ENCODE measurements at places on chromosomes 7 and 10. TPM values are rescaled to one million over a fixed set of nuclear protein-coding genes. Genes with fewer than 3 reads are reported as not detected.

The STRIP2 gene
- total RNA-seq: 0.52 TPM

DNA sequence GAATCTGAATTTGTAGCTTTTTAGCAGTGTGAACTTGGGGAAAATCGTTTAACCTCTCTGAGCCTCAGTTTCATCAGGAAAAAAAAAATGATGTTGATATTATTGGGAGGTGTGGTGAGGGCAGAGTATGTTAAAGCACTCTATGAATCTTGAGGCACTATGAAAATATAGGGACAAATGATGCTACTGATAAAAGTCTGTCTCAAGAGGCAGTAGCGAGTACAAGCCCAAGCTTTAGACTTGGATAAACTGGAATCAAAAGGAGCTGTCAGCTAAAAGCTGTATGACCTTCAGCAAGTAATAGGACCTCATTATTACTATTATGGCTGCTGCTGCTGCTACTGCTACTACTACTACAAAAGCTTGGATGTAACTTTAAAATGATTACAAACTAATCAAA, 8.4 kb downstream of the ZNF277 start:
- DNase-seq: no peak

The ACBD7 gene
- total RNA-seq: 0.86 TPM

DNA sequence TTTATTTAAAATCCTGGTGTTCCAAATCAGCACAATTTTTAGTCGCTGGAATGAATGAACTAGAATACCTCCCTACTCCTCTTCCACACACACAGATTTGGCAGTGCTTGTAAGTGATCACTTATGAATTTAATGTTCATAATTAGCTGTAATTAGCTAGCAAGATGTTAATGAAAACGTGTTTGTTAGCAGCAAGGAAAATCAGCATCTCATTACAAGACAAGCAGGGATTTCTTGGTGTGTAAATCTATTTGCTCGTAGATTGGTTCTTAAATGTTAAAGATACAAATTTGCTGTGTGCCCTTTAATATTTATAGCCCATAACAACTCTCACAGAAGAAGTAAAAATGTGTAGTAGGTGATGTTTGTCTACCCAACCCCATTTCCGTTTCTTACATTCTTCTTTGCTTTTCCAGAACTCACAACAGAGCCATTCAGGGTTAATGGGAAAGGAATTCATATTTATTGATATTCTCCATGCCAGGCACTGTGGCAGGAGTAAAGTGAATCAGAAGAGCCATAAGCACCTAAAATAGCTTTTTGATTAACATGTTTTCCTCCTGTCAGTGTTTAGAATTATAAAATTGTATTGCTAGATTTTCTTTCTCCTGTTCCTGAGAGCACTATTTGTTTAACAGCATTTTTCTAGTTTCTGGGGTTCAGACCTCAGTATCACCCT, 49.6 kb downstream of the SEMA3C start:
- DNase-seq: no peak

- DNase-seq: no peak
Observed at GRCh38 chr10:3325954-3326750, 153.6 kb upstream of the PITRM1 start.

The SP4 gene
- 13.3 TPM for total RNA-seq
